Hepatocyte (in vitro differentiated cells): ENCODE measurements at places on chromosomes 7 and 10. TPM values are rescaled to one million over a fixed set of nuclear protein-coding genes. Genes with fewer than 3 reads are reported as not detected.

Gene UNCX
- not detected in 2 replicates for total RNA-seq

Gene GFRA1
- total RNA-seq = 2.9 and 4.5 TPM in 2 replicates

- H3K27ac ChIP-seq = no peak overlapping the region
- H3K36me3 ChIP-seq = no peaks in the 10 kb centered on the region
- H3K4me1 ChIP-seq = no peaks in the 10 kb centered on the region
- DNase-seq = no peak
- H3K27me3 ChIP-seq = no peaks in the 10 kb centered on the region
- no peak overlapping the region for H3K4me3 ChIP-seq
Measured at GRCh38 chr7:83876593-83876992, 227.7 kb upstream of the SEMA3E start.

- DNase-seq = no peak
- H3K27ac ChIP-seq = no peak overlapping the region
- no peaks in the 10 kb centered on the region for H3K4me1 ChIP-seq
- no peaks in the 10 kb centered on the region for H3K36me3 ChIP-seq
- H3K4me3 ChIP-seq = no peak overlapping the region
- no peaks in the 10 kb centered on the region for H3K27me3 ChIP-seq
Measured at GRCh38 chr7:72080341-72080766, 331.8 kb downstream of the CALN1 start.

DNA sequence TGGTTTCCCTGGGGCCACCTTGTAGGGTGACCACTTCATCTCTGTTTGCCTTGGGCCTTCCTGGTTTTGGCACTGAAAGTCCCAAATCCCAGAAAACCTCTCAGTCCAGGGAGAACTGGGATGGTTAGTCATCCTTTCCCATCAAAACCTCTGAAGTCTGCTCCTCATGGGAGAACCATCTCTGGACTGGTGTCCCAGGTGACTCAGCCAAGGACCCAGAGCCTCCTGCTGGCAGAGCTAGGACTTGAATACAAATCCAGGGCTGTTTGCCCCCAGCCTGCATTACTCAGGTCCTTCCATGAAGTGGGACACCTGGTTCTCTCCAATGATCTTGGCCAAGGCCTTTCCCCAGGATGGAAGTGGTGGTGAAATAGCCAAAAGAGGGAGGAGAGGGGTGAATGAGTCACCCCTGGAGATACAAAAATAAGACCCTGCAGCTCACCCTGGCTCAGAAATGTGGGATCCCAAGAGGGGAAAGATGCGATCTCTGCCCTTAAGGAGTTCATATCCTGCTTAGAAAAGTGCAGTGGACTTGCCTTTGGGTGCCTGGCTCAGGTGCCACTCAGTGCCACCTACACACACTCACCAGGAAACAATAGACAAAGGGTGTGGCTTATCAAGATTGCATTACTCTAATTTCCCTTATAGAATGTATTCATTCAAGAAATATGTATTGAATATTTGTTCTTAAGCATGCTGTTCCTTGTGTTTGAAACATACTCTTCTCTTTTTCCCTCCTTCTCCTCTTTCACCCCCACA lies 22.0 kb downstream of the ADRA2A start:
- DNase-seq = no peak
- no peaks in the 10 kb centered on the region for H3K27me3 ChIP-seq
- H3K36me3 ChIP-seq = no peaks in the 10 kb centered on the region
- no peak overlapping the region for H3K27ac ChIP-seq
